ENCODE measurements at places on chromosomes 7 and 10.

DNA sequence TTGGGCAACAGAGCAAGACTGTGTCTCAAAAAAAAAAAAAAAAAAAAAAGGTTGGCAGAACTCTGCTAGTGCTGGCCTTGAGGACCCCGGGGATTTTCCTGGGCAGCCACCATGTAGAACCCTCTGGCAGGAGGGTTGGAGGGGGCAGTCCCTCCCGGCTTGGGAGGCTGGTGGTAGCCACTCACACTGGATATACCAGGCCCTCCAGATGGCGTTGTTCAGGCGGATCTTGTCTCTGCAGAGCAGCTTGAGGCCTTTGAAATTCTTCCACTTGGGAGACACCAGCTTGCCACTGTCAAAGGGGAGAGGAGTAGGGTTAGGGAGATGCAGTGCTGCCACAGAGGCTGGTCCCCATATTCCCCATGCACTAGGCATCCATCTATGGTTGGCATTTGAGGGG lies 8.4 kb downstream of the MLXIPL start:
- DNase-seq = peak; percentile 18

GRCh38 chr10:100879741-100880360 lies 32.9 kb upstream of the SLF2 start:
- no peak for DNase-seq

GRCh38 chr7:45920502-45921380 lies at the start of gene IGFBP3:
Gene IGFBP3 (minus strand): TSS chr7:45921272. CDS start chr7:45921140, 132 bp downstream.
- peak; percentile 32 for DNase-seq

- DNase-seq = no peak
Measured at GRCh38 chr10:690372-691161, 1.1 kb upstream of the DIP2C start.

DNA sequence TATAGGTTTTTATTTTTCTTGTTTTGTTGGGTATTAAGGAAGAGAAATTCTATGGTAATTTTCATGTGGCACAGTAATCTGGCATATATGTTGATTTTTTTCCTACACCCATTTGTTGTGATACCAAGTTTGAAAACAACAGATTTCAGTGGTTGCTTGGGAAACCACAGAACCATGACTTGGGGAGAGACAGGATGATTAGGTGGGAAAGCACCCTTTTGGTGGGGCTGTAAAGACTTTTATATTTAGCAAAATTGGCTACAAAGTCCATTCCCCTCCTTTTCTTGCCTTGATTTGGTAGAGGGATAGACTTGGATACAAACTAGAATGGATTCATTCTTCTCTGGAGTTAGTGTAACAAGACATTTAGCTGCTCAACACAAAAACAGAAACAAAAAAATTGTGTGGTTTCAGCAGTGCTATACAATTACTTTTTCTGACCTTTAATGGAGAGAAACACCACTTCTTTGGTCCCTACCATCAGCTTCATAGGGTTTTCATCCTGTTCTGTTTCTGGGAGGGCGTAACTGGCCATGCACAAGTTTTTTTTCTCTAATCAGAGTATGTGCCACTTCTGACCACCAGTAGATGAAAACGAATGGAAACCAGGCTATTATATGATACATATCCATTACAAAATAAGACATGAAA lies 52.7 kb downstream of the FIGNL1 start:
- no peak for DNase-seq

- DNase-seq = no peak
Measured at GRCh38 chr10:80454513-80455460, 677 bp downstream of the TSPAN14 start.

DNA sequence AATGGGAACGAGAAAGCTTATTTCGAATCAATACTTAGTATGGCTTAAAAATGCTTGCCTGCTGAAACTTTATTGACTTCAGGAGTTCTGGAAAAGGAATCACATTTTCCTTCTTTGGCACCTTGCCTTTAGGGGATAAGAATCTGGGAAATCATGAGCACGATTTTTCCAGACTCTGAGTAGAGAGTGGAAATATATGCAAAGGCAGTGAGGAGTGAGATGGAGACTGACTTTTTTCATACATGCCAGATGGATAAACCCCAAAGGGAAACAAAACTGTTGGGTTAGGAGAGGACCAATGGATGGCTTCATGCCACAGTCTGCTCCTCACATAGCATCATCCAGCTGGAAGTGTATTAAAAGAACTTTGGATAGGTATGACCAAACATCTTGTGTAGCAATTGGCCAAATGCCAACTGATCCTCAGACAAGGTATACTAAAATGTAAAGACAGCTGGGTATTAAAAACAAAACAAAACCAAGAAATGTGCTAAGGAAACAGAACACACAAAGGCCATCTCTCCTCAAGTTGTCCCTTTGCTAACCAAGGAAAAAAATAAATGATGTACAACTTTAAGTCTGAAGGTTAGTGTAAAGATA lies 1.7 kb downstream of the COL28A1 start:
- no peak for DNase-seq
